Kasumi-1 (cell line): ENCODE measurements at places on chromosomes 11 and 22.

- DNase-seq = no peak
Observed at GRCh38 chr22:42745118-42745517, 24.4 kb upstream of the A4GALT start.

- DNase-seq = no peak
Observed at GRCh38 chr22:19750507-19751490, 9.8 kb upstream of the TBX1 start.

DNA sequence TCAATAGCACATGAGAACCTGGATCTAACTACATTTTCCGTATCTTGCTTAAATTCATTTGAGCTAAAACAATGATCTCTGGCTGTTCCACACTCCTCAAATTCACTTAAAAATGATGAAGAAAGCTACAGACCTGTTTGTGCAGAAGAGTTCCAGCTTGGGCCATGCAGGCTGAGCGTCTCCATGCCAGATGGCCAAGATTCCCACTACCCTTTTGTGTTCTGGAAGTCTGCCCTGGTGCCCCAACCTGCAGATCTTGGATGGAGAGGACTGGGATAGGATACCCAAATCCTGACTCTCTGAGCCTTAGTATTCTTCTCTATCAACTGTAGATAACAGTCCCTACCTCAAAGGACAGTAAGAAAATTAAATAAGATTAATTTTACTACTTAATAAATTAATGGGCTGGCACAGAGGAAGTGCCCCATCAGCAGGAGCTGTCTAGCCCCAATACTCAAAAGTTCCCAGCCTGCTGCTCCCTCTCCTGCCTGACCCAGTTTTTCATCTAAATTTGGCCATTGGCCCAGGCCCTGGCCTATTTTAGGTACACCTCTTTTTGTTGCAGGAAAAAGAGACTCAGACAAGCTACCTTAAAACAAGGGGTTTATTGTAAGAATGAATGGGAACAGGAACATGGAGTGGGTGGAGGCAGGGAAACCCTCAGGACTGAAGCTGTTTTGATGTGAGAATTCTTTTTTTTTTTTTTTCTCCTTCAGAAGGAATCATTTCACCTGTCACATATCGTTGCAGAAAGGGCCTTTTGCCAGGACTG lies 81.4 kb upstream of the GRK3 start:
- no peak for DNase-seq

- no peak for DNase-seq
Observed at GRCh38 chr11:3995949-3996554, 98.5 kb upstream of the RRM1 start.

- no peak for DNase-seq
Observed at GRCh38 chr11:27678242-27678641, 22.0 kb downstream of the BDNF start.

DNA sequence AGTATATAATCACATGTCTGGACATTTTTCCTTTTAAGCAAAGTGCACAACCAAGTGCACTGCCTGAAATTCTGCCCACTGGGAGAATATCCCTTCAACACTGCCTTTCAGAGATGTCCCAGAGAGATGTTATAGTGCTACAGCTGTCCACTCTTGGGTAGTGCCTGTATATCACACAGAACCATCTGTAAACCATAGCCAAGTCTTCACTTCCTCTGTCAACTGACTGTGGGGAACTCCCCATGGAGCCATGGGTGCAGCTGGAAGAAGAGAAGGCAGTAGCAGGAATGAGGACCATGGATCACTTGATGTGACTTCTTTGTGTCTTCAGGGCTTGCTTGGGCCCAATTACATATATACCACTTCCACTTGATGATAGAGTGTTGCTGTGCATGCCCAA lies 44.6 kb upstream of the LIN7C start:
- DNase-seq = no peak

DNA sequence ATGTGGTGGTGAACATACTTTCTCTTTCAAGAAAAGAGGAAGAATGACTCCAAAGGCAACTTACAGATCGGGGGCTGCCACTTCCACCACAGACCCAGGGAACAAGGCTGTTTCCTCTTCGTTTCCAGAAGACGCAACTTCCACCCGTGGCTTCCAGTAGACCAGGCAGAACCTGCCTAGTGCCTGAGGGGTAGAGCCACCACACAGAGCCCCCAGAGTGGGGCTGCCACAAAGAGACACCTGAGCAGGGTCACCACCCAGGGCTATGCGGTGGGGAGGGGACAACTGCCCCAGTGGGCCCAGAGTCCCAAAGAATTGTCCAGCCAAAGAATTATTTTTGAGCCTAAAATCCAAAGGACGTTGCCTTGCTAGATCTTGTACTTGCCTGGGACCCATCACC lies 16.7 kb upstream of the PHF21B start:
- no peak for DNase-seq
